ENCODE measurements at places on chromosomes 1 and 21.

GRCh38 chr1:27086628-27087027 lies 68.3 kb downstream of the SLC9A1 start:
- no peak for DNase-seq

- DNase-seq: no peak
Observed at GRCh38 chr1:55970526-55971110, 608.7 kb downstream of the PLPP3 start.

GRCh38 chr1:107196973-107197562 lies 56.2 kb downstream of the NTNG1 start:
- no peak for DNase-seq

DNA sequence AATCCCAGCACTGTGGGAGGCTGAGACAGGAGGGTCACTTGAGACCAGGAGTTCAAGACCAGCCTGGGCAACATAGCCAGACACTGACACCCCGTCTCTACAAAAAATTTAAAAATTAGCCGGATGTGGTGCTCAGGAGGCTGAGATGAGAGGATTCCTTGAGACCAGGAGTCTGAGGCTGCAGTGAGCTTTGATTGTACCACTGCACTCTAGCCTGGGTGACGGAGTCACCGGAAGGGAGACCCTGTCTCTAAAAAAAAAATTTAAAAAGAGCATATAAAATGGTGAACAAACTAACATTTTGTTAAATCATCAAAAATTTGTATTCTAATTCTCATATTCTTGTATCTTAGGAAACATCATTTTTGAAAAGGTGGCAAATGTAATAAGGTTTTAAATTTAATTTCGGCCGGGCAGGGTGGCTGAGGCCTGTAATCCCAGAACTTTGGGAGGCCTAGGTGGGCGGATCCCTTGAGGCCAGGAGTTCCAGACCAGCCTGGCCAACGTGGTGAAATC lies 27.1 kb downstream of the MAB21L3 start:
- DNase-seq: no peak

GRCh38 chr1:167668108-167668507 lies 38.1 kb downstream of the RCSD1 start:
- DNase-seq: no peak

Data from NCI-H510A (cell line).